ENCODE measurements at places on chromosomes 1 and 21.

GRCh38 chr1:167890400-167890799 is 23.5 kb downstream of the ADCY10 start:
- DNase-seq = no peak

GRCh38 chr1:172352435-172352834 is 68.0 kb upstream of the C1orf105 start:
- no peak for DNase-seq

GRCh38 chr1:208219098-208219658 is 25.0 kb downstream of the PLXNA2 start:
- DNase-seq = no peak

GRCh38 chr21:19010251-19010650 is 606.7 kb upstream of the TMPRSS15 start:
- DNase-seq = no peak

- no peak for DNase-seq
Observed at GRCh38 chr1:98221923-98222322, 301.1 kb upstream of the DPYD start.

DNA sequence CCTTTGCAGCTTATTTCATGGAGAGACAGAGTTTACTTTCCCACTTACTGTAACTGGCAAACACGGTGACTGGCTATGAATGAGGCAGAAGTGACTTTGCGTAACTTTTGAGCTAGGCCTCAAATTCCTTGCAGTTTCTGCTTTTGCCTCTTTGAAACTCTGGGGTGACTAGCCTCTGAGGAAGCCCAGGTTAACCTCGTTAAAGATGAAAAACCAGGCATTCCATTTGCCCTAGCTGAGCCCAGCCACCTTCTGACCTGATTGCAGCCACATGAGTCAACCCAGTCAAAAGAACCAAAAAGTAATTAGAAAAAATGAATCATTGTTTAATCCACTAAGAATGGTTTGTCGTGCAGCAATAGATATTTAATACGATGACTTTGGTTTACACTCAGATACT is 20.4 kb downstream of the PRMT6 start:
- no peak for DNase-seq
